ENCODE measurements at places on chromosomes 6 and 20.

DNA sequence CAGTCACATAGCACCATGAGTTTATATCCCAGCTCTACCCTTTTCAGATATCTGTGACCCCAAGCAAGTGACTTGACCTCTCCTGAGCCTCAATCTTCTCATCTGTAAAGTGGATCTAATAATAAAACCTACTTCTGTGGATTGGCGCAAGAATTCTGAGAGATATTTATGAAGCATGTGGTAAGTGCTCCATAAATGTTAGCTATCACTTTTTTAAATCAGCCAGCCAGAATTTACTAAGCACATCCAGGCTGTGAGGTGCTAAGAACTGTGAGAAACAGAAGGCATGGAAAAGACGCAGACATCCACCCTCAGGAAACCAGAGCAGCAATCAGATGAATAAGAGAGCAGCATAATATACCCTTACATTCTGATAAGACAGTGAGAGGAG, 862 bp downstream of the C20orf96 start:
- no peak for DNase-seq

GRCh38 chr6:15363523-15364400, 117.9 kb downstream of the JARID2 start:
- no peak for DNase-seq

DNA sequence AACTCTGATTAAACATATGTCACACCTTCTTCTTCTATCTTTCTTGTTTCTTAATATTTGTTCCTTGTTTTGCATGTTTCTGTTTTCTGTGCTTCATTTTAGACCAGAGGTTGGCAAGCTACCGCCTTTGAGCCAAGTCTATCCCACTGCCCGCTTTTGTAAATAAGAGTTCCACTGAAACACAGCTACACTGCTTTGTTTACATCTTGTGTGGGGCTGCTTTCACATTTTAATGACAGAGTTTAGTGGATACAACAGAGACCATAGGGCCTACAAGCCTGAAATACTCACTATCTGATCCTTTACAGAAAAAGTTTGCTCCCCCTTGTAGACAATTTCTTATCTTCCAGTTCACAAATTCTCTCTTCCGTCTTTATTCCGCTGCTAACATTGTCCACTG, 109.4 kb upstream of the SPACA1 start:
- DNase-seq, result no peak

- DNase-seq, result no peak
These were observed 99.5 kb downstream of the LAMP5 start for GRCh38 chr20:9613871-9614270.

- no peak for DNase-seq
These were observed 59.0 kb downstream of the COL21A1 start for GRCh38 chr6:56188429-56188828.

GRCh38 chr20:4038047-4038459, 22.7 kb upstream of the RNF24 start:
- peak; percentile 75 for DNase-seq

DNA sequence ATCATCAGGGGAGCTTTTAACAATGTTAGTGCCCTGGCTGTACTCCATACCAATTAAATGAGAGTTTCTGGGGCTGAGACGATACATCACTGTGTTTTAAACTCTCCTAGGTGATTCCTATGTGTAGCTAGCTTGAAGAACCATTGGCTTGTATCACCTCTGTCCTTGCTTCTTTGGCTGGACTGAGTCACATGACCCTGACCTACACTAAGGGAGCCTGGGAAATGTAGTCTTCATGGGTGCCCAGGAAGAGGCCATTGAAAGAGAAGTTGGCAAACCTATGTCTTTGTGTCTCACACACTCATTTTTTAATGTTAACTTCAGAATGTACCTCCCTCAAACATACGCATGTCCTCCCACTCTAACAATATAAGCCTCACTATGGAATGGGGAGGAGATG, 506.6 kb downstream of the DHX35 start:
- DNase-seq, result no peak

DNA sequence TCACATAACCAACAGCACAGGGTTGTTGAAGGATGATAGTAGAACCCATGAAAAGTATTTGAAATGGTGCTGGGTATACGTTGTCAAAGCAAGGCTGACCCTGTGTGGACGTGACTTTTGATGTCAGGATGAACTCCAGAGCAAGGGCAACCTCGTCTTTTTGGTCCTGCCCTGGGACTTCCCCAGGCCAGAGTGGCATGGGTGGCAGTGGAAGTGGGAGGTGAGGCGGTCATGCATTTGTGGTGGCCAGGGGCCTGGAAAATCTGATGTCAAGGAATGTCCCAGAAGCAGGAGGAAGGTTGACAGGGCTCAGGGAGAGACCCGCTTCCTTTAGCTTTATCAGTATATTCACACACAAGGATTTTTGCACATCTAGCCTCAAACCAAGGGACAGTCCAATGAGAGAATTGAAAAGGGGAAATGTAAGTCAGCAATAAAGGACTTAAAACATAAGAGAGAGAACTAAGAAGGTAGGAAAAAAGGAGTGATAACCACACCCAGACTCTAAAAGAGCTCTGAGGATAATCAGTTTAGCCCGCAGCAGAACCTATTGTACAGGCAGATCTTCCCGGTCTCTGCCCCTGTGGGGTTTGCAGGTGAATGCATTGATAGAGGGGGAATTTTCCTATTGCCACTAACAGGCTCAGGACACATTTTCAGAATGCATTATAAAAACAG, 98.8 kb upstream of the HDGFL1 start:
- no peak for DNase-seq

- DNase-seq, result peak; percentile 36
These were observed 239.8 kb upstream of the PREP start for GRCh38 chr6:105642708-105643107.

- peak; percentile 96 for DNase-seq
These were observed 15.9 kb downstream of the AGPAT4 start for GRCh38 chr6:161257793-161258457.

GRCh38 chr6:168030218-168030746, 32.8 kb downstream of the KIF25 start:
- DNase-seq, result no peak

DNA sequence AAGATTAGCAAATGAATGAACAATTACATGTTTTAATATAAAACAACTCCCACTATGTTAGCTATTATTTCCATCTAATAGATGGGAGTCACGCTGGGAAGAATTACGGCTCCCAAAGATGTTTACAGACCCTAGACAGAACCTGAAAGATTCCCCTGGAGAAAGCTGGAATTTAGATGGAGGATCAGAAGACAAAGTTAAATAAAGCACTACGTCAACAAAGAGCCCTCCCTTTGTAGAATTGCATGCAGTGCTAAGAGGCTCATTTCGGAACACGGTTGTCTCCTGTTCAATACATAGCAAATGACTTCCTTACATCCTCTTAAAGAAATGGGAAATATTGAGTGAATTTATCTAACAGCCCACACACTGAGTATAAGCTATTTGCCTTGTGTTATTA, 328.3 kb downstream of the CBLN4 start:
- no peak for DNase-seq

- DNase-seq, result peak; percentile 97
These were observed 54.1 kb downstream of the FGD2 start for GRCh38 chr6:37059344-37060194.

- no peak for DNase-seq
These were observed 18.4 kb upstream of the PRND start for GRCh38 chr20:4703281-4703676.

- DNase-seq, result no peak
These were observed 260.7 kb upstream of the ECI2 start for GRCh38 chr6:4396044-4396443.

DNA sequence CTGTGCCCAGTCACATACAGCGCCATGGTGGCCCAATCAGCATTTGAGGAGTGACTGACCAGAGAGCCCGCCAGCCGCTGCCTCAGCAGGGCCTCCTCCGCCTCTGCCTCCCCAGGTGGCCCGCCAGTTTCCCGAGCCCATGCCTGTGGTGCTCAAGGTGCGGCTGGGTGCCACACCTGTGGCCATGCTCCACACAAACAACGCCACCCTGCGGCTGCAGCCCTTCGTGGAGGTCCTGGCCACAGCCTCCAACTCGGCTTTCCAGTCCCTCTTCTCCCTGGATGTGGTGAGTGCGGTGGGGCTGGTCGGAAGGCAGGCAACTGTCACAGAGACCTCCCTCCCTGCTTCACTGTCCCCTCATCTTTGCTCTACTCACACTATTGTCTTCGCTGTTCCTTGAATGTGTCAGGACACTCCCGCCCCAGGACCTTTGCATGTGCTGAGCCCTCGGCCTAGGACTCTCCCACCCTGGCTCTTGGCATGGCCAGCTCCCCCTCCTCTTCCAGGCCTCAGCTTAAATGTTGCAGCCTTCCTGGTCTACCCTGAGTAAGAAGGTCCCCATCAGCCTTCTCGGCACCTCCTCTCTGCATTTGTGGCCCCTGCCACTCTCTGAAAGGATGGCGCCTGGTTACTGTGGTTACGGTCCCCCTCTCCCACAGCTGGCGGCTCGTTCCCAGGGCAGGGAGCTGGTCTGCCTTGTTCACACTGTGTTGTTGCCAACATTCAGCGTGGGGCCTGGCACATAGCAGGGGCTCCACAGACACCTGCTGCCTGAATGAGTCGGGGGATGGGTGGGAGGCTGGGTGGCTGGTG, 11.8 kb upstream of the BPIFB6 start:
- no peak for DNase-seq

DNA sequence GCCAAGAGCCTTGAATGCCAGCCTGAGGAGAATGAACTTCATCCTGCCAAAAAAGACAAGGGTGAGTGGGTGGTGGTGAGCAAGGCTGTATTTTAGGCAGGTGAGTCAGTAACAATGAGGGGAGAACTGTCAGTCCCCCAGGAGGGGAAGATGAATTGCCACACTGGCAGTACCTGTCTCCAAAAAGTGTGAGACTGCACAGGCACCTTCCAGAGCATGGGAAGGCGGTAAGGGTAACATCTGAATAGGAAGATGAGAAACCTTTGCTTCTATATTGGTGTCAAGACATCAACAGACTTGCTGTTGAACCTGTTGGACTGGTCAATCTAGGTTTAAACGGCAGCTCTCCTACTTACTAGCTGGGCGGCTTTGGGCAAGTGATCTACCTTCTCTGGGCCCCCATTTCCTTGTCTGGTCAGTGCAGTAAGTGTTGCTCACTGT, 30.9 kb downstream of the STK35 start:
- no peak for DNase-seq

GRCh38 chr20:50049442-50050026, 63.4 kb downstream of the UBE2V1 start:
- DNase-seq, result no peak

GRCh38 chr20:18662279-18663040, 74.6 kb downstream of the DTD1 start:
- no peak for DNase-seq

- DNase-seq, result peak; percentile 45
These were observed 273.9 kb upstream of the TAB2 start for GRCh38 chr6:149043476-149044130.

- DNase-seq, result no peak
These were observed 97.6 kb downstream of the OGFRL1 start for GRCh38 chr6:71386215-71386614.

- DNase-seq, result peak; percentile 66
These were observed 7.3 kb upstream of the ARHGAP18 start for GRCh38 chr6:129717277-129717676.

DNA sequence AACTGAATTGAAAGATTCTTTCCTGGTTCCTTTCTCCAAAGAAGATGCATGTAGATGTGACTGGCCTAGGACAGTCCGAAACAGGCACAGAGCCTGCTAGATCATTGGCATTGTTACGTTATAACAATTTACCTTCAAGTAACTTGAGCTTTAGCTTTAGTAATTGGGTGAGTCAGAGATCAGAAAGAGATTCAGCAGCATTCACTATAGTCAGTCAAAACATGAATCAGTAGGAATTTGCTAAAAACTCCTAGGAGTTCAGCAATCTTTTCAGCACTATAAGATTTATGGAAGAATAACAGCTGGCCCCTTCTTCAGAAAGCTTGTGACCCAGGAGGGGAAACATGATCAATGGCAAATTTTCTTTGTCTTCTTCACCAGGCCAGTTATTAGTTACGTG, 281.7 kb upstream of the PRDM1 start:
- peak; percentile 79 for DNase-seq

DNA sequence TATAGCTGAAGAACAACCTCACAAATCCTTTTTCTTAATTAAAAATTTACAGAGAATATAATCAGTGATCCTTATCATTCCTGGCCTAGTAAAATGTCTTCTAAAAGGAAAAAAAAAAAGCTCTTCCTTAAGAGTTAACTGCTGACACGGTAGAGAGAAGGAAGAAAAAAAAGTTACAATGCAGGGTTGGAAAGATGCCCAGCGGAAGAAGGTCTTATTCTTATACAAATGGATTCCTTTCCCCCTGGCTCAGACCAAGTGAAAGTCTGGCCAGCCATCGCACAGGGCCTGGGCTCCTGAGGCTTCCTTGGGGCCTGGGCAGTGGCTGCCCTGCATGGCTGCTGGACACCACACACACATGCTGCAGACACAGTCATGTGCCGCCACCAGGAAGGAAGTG, 688.6 kb downstream of the TENT5A start:
- no peak for DNase-seq

GRCh38 chr6:166955865-166956443, 396 bp downstream of the RNASET2 start:
- DNase-seq, result peak; percentile 30

GRCh38 chr6:151196555-151196954, 43.2 kb upstream of the AKAP12 start:
- DNase-seq, result peak; percentile 71

- DNase-seq, result no peak
These were observed 179.4 kb upstream of the PDE10A start for GRCh38 chr6:165842281-165842936.

GRCh38 chr6:48933136-48933535, 529.9 kb downstream of the MMUT start:
- DNase-seq, result no peak

- DNase-seq, result no peak
These were observed 29.1 kb downstream of the NDUFAF5 start for GRCh38 chr20:13813910-13814309.

DNA sequence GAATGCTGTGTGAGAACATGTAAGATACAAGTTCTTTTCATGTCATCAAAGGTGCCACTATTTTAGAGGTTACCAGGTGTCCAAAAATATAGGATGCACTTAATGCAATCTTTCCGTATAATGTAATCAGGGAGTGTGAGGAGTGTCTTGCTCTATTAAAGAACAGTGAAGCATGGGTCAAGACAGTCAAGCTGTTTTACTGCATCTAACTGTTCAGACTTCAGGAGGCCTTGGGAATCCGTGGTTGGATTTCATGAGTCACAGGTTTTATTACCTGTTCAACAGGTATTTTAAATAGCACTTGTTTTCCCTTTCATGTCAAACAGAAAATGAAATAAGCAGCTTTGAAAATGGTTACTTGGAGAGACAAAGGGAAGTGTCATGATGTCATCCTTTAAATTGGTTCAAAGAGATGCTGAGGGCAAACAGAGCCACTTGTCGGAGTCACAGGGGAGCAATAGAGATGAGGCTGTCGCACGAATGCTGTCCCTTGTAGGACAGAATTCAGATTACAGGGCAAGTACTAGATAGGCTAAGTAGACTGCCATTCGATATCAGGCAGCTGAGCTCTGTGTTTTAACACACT, 621.5 kb downstream of the QKI start:
- no peak for DNase-seq

DNA sequence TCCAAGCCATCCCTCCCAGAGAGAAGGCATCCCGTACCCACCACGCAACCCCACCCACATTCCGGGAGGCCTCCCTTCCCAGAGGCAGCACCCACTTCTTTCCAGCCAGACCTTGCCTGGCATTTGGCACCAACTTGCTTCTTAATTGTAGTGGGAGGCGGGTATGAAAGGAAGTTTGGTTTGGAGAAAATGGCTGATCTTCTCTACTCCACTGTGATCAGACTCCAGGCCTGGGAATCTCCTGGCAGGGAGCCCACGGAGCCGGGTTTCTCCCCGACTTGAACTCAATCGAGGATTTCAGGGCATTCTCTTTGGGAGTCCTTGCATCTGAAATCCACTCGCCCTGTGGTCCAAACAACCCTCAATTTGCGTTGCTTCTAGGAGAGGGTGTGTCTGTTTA, 107.1 kb downstream of the ZDHHC14 start:
- no peak for DNase-seq

Data from iris pigment epithelial cell (primary cell).